Bronchial smooth muscle cell (primary cell): ENCODE measurements at places on chromosomes 16 and 17. TPM values are rescaled to one million over a fixed set of nuclear protein-coding genes. Genes with fewer than 3 reads are reported as not detected.

TMC8 gene
- total RNA-seq: not detected in 2 replicates

CSF3 gene
- 0.16 TPM in 1 of 2 replicates, not detected in the other for total RNA-seq

SLC16A6 gene
- total RNA-seq: 0.09 and 0.32 TPM in 2 replicates

GUCY2D gene
- under 0.01 and 0.09 TPM in 2 replicates for total RNA-seq

NEUROD2 gene
- total RNA-seq: under 0.01 TPM in 1 of 2 replicates, not detected in the other

TUBG2 gene
- 7.8 and 8.8 TPM in 2 replicates for total RNA-seq

TNFRSF17 gene
- not detected in 2 replicates for total RNA-seq

SCN4A gene
- 0.09 and 0.16 TPM in 2 replicates for total RNA-seq
